Daoy (cell line): ENCODE measurements at places on chromosomes 13 and 19. TPM values are rescaled to one million over a fixed set of nuclear protein-coding genes. Genes with fewer than 3 reads are reported as not detected.

SYCN gene
- total RNA-seq, result not detected in 2 replicates

SLC17A7 gene
- not detected in 2 replicates for total RNA-seq

KL gene
- total RNA-seq, result not detected in 2 replicates

SYT3 gene
- 0.36 and 1.4 TPM in 2 replicates for total RNA-seq

FFAR3 gene
- not detected in 2 replicates for total RNA-seq

LCP1 gene
- total RNA-seq, result 7.9 and 16.5 TPM in 2 replicates

WASF3 gene
- 4.4 and 5.6 TPM in 2 replicates for total RNA-seq

ACER1 gene
- total RNA-seq, result not detected in 2 replicates

MYH14 gene
- total RNA-seq, result 7.2 and 10.3 TPM in 2 replicates

LRRC8E gene
- total RNA-seq, result 8.5 and 11.8 TPM in 2 replicates

CRTC1 gene
- 0.40 and 1.4 TPM in 2 replicates for total RNA-seq

- no peak for DNase-seq
Measured at GRCh38 chr19:34255546-34255945, 1.2 kb downstream of the GARRE1 start.

GRCh38 chr19:10474962-10475451, 28.1 kb downstream of the KEAP1 start:
- no peak for DNase-seq

GRCh38 chr13:57409656-57410055, 221.9 kb upstream of the PCDH17 start:
- no peak for DNase-seq

DNA sequence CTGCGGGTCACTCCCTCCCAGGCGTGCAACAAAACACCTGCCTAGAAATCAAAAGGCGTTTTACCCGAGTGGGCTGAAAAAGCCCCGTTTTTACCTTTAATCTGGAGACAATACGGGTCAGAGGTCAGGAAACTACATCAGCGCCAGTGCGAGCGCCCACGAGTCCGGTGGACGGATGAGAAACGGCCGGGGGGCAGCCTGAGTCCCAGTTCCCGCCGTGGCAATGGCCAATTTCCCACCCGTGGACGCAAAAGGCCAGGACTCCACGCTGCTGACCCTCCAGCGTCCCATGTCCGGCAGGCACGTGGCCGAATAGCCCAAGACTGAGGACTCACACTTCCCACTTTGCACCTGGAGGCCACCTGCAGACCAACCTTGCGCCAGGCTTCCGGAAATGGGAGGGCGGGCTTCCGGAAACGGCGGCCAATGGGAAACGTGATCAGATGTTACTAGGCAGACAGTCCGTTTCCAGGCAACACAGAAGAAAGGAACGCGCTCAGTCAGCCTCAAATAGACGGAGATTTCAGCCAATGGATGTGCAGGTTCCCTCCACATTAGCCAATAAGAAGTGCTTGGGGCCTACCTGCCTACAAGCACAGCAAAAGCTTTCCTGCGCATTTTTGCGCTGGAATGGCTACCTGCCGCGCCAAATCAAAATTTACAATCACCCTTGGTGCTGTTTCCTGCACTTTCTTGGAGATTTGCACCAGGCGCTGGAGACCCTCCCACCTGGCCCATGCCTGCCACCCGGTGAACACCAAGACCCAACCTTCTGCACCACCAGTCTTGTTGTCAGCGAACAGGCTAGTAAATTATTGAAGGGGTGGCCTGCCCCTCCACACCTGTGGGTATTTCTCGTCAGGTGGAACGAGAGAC, 47.4 kb downstream of the ZFP14 start:
- peak; percentile 96 for DNase-seq

GRCh38 chr13:50805805-50806204, 37.7 kb downstream of the DLEU7 start:
- DNase-seq, result no peak

GRCh38 chr19:10915130-10916091, 13.0 kb downstream of the YIPF2 start:
- peak; percentile 92 for DNase-seq

GRCh38 chr13:98214707-98215106, 37.6 kb upstream of the RNF113B start:
- no peak for DNase-seq

DNA sequence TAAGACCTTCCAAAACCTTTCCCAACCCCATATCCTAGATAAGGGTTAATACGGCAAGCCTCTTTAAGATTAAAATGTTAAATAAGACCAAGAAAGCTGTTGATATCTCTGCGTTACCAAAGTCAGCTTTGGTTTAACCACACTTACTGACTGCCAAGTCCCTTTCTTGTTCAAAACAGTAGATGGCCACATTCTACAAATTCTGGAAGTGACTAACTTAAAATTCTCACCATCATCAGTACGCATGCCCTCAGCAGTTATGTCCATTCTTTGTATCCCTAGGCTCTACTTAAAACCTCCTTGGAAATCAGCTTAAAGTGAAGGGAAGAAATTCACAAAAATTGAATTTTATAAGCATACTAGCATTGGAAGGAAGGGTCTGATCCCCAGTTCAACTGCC, 23.6 kb downstream of the SOHLH2 start:
- no peak for DNase-seq

DNA sequence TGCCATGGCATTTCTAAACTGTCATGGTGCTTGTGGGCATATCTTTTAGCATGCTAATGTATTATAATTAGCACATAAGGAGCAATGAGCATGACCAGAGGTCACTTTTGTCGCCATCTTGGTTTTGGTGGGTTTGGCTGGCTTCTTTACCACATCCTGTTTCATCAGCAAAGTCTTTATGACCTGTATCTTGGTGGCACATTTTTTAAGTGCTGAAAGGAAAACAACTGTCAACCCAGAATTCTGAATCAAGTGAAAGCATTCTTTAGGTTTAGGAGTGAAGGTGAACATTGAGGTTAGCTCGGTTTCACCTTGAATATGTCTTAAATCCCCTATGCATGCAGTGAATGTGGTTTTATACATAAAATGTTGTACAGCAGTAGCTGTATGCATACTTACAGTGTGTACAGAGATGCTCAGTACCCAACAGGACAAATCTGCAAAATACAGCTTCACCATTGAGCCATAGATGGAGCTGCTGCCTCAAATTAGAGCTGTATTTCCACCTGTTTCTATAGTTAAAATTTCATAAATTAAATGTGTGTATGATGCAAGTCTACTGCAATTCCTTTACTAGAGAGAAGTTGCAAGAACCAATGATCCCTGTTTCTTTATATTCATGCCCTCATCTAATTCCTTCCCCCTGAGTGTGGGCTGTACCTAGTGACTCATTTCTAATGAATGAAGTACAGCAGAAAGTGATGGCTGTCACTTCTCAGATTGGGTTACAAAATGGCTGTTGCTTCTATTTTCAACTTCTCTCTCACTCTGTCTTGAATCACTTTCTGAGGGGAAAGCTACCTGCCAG, 25.2 kb upstream of the IGSF23 start:
- DNase-seq, result peak; percentile 78

GRCh38 chr19:42172261-42172660, 40.0 kb upstream of the POU2F2 start:
- DNase-seq, result no peak

GRCh38 chr13:39561971-39562370, 41.0 kb downstream of the LHFPL6 start:
- no peak for DNase-seq

- DNase-seq, result no peak
Measured at GRCh38 chr13:102028868-102029267, 373.0 kb downstream of the FGF14 start.

DNA sequence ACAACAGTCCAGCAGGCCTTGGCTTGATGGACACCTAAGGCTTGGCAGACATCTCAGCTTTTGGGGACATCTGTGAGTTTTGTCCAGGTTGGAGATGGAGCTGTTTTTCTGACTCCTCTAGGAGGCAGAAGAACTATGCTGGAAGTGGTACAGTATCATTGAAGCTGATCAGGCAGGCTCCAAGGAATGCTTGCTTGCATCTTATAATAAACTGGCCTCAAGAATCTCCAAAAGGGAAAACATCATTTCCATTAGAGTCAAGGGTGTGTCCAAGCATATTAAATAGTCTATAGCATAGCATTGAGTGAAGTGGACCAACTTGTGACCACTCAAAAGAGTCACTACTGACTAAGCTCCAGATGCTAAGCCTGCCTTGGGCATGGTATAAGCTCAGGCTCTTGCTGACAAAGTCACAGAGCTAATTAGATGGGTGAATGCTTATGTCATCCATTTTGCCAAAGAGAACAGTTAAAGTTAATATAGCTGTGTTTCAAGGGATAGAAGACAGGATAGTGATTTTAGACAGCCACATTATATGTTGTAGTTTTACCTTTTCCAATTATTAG, 216.0 kb downstream of the DNAJC15 start:
- no peak for DNase-seq

GRCh38 chr19:15263361-15263985, 31.2 kb upstream of the EPHX3 start:
- DNase-seq, result no peak

- no peak for DNase-seq
Measured at GRCh38 chr19:5091684-5092480, 123.0 kb downstream of the KDM4B start.

- no peak for DNase-seq
Measured at GRCh38 chr19:55712804-55713631, 25.2 kb downstream of the NLRP9 start.

DNA sequence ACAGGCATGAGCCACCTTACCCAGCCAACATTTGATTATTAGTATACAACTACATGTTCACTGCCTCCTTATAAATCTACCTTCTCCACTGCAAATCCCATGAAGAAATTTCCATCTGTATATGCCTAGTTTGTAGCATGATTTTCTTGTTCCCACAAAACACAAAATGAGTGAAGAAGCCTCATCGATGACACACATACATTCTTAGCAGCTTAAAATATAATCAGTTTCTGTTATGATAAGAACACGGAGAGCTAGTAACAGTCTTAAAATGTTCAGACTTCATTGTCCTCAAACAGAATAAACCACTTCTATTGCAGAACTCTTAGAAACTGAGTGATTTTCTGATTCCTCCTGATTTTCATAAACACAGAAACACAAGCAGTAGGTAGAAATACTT, 740.5 kb downstream of the PCDH9 start:
- no peak for DNase-seq

DNA sequence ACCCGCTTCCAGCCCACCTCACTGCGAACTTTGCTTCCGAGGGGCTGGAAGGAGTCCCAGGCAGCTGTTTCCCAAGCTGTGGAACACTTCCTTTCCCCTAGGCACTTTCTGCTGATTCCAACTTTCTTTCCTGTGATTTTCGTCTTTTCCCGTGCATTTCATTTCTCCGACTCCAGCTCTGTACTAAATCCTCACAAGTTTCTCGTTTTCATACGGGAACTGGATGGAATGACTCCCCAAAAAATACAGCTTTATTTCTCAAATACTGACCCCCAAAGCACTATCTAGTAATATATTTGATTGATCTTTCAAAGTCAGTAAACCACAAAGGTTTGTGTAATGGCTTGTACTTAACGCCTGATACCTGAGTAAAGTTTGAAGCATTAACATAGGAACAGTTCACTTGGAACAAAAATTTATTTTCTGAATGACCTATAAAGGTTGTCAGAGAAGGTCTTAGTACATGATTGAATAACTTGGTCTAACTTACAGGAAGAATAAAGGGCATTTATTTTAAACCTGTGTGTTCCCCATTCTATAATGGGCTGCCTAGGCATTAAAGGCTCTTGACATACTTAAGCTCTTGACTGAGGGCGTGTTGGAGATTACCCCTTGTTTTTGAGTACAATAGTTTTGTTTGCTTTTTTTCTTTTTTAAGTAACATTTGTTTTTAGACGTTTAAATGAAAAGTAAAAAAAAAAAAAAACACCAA, 1.3 kb upstream of the PCDH9 start:
- DNase-seq, result no peak

DNA sequence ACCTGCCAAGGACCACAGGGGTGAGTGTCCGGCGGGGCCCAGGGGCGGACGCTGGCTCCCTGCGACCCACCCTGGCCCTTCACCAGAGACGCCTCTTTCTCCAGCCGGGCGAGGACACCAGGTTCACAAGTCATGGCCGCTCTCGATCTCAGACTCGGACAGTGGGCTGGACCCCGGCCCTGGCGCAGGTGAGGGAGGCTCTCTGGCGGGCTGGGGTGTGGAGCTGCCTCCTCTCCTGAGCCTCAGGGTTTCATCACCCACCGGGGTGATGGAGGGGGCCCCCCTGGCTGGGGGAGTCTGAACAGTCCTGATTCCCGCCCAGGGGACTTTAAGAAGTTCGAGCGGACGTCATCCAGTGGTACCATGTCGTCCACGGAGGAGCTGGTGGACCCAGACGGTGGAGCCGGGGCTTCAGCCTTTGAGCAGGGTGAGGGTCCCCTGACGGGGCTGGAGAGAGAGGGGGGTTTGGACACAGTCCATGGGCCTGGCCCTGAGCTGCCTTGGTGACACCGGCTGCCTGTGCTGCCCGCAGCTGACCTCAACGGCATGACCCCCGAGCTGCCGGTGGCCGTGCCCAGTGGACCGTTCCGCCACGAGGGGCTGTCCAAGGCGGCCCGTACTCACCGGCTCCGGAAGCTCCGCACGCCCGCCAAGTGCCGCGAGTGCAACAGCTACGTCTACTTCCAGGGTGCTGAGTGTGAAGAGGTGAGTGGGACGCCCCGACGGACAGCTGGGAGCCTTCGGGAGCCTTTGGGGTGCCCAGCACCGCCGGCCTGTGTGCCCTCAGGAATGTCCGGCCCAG, 13.6 kb downstream of the ARHGAP45 start:
- DNase-seq, result no peak

- no peak for DNase-seq
Measured at GRCh38 chr19:47730521-47730889, 14.8 kb upstream of the NOP53 start.

- DNase-seq, result no peak
Measured at GRCh38 chr19:8132858-8133458, 16.4 kb downstream of the FBN3 start.

- DNase-seq, result no peak
Measured at GRCh38 chr13:94292323-94292640, 187.2 kb downstream of the DCT start.

DNA sequence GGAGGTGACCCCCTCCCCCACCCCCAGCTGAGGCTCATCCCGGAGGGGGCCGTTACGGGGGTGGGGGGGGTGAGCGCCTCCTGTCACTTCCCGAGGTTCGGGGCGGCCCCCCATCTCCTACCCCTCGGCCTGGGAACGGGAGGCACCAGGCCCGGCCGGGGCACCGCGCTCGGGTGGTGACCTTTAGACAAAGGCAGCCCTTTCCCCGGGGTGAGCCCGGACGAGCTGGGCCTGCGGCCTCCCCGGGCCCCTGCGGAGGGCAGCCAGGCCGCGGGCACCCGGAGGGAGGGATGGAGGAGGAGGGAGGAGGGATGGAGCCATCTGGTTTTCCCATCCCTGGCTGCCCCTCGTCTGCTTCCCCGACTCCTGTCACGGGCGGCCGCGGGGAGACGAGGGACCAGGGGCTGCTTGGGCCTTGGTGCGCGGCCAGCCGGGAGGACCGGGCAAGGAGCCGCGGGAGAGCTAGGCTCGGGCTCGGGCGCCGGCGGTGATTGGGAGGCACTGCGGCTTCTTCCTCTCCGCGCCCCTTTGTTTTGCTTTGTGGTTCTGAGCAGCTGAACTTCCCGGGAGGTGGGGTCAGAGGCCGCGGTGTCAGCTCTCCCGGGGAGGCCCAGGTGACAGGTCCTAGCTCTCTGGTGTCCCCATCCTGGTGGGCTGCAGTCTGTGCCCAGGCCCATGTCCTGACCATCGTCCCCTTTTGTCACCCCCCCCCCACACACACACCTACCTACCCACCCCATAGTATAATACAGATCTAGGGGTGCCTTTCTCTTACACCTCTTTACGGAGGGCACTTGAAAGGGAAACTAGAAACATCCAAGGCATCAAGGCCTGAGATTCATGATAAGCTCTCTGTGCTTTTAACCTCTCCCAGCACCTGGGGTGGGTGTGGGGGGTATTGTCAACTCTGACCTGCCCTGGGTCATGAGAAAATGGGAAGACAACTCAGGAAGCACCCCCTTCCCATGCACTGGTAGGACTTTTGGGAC, 1.3 kb downstream of the BICRA start:
- peak; percentile 63 for DNase-seq

- DNase-seq, result peak; percentile 86
Measured at GRCh38 chr19:41958367-41959055, 610 bp downstream of the RABAC1 start.
